ENCODE measurements at places on chromosomes 3 and 15. TPM values are rescaled to one million over a fixed set of nuclear protein-coding genes. Genes with fewer than 3 reads are reported as not detected.

GRCh38 chr3:180017846-180018245, 18.9 kb downstream of the PEX5L start:
- no peaks in the 10 kb centered on the region for H3K36me3 ChIP-seq
- H3K4me1 ChIP-seq = no peaks in the 10 kb centered on the region
- peaks cover 1% of the 10 kb centered on the region for H3K27me3 ChIP-seq
- no peak for DNase-seq
- no peak overlapping the region for H3K27ac ChIP-seq
- H3K4me3 ChIP-seq = no peak overlapping the region

HIGD2B gene
- not detected for total RNA-seq

DNA sequence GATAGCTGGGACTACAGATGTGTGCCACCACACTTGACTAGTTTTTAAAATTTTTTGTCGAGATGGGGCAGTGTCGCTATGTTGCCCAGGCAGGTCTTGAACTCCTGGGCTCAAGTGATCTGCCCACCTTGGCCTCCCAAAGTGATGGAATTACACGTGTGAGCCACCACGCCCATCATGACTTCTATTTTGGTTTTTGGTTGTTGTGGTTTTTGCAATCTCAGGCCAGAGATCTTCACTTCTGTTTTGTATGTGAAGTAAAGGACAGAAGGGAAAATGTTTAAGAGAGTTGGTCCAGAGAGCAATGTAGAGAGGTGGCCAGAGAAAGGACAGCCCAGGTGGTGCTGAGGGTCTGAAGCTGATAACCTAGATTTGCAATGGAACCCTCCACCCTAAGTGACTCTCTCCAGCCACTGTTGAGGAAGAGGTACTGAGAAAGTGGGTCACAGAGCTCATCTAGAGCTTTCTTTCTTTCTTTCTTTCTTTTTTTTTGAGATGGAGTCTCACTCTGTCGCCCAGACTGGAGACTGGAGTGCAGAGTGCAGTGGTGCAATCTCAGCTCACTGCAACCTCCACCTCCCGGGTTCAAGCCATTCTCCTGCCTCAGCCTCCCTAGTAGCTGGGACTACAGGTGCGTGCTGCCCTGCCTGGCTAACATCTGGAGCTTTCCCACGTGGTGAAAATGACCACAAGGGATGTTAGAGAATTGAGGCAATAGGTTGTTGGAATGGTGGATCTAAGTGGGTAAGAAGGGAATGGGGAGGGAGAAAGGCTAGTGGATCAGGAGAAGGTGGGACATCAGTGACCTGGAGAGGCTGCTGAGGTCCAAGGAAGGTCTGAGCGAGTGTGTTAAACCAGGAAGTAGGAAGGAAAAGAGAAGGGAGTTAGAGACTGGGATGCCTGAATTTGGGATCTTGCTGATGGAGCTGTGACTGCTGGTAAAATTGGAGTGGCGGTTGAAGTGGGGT, 22.4 kb upstream of the SEMA4B start:
- peaks cover 22% of the 10 kb centered on the region for H3K27me3 ChIP-seq
- no peak overlapping the region for H3K27ac ChIP-seq
- no peaks in the 10 kb centered on the region for H3K36me3 ChIP-seq
- no peak overlapping the region for H3K4me3 ChIP-seq

GRCh38 chr3:115110830-115111229, 36.3 kb downstream of the ZBTB20 start:
- peaks cover 1% of the 10 kb centered on the region for H3K27me3 ChIP-seq
- no peaks in the 10 kb centered on the region for H3K4me1 ChIP-seq
- no peak for DNase-seq
- H3K4me3 ChIP-seq = no peak overlapping the region
- H3K27ac ChIP-seq = no peak overlapping the region

DNA sequence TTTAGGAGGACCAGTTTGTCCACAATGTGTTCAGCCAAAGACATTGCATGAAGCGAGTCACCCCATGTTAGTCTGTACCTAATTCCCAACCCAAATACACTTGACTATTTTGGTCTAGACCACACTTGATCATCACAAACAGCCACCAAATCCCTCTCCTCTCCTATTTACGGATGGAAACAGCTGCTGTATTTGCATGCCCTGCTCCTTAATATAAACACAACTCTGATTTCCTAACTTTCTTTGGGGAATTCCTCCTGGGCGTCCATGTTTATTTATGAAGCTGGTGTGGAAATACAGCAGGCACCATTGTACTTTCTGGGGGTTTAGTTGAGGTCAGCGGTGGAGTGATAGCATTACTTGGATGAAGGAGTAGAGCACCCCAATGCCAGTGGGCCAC, 235.2 kb downstream of the TLE3 start:
- H3K36me3 ChIP-seq = no peaks in the 10 kb centered on the region
- H3K4me3 ChIP-seq = no peak overlapping the region
- DNase-seq = no peak
- no peak overlapping the region for H3K27ac ChIP-seq

NPAP1 gene
- not detected for total RNA-seq

DNA sequence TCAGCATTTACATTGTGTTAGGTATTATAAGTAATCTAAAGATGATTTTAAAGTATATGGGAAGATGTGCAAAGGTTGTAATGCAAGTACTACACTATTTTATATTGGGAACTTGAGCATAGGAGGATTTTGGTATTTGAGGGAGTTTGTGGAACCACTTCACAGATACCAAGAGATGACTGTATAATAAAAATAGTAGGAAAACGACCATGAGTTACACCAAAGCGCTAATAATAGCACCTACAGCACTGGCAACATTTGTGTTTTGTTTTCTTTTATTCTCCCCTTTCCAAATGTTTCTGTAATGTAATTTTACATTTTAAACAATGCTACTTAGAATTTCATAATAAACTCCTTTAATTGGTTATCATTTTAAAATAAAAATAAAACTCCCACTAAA, 10.5 kb downstream of the CNBP start:
- no peaks in the 10 kb centered on the region for H3K27me3 ChIP-seq
- peaks cover 41% of the 10 kb centered on the region for H3K4me1 ChIP-seq

- no peaks in the 10 kb centered on the region for H3K4me1 ChIP-seq
- peaks cover 39% of the 10 kb centered on the region for H3K27me3 ChIP-seq
- H3K27ac ChIP-seq = no peak overlapping the region
- no peak overlapping the region for H3K4me3 ChIP-seq
- H3K36me3 ChIP-seq = no peaks in the 10 kb centered on the region
- no peak for DNase-seq
These were observed 3.6 kb downstream of the CHDH start for GRCh38 chr3:53842436-53843194.

DNA sequence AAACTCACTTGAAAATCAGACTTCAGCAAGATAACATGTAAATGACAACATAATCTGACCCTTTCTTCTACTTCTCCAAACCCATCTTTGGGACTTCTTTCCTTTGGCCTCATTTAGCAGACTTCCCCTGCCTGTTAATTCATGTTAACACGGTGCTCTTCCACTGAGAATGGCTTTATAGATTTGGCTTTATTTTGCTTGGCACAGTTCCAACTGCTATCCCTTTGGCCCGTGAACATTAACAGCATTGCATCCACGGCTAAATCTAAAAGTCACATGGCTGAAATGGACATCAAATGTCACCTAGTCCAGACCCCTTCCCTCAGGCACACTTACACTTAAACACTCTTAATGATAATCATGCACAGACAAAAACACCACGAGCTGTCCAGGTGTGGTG, 3.8 kb downstream of the ZMAT3 start:
- peaks cover 5% of the 10 kb centered on the region for H3K27me3 ChIP-seq
- DNase-seq = no peak
- H3K36me3 ChIP-seq = peaks cover 52% of the 10 kb centered on the region
- H3K27ac ChIP-seq = no peak overlapping the region
- peaks cover 73% of the 10 kb centered on the region for H3K4me1 ChIP-seq
- no peak overlapping the region for H3K4me3 ChIP-seq

RTP3 gene
- total RNA-seq = not detected

FAM107A gene
- total RNA-seq = 0.17 TPM

DNA sequence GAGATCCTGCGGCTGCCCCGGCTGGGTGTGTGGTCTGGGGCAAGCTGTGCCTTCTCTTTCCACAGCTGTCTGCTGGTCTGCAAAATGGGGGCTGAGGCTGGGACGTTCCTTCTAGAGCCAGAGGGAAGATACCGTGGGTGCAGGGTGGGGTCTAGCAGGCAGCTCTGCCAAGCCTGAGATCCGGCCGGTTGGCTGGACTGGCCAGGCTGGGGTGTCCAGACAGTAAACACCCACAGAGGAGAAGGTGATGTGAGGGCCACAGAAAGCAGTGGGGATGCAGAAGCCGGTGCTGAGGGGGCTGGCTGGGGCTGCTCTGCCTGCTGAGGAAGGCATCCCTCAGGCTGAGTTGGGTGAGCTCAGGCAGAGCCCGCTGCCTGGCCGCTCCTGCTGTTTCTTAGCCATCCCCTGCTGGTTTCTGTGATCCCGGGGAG, 46.1 kb downstream of the FBLN2 start:
- no peaks in the 10 kb centered on the region for H3K27me3 ChIP-seq
- H3K27ac ChIP-seq = no peak overlapping the region
- H3K36me3 ChIP-seq = no peaks in the 10 kb centered on the region
- no peak overlapping the region for H3K4me3 ChIP-seq
- no peak for DNase-seq
- H3K4me1 ChIP-seq = peaks cover 33% of the 10 kb centered on the region

GABRB3 gene
- total RNA-seq = 1.0 TPM

GRCh38 chr3:100978011-100978659, 15.1 kb downstream of the ABI3BP start:
- DNase-seq = peak; percentile 46
- H3K27ac ChIP-seq = 0 out of 2 replicates have a peak overlapping the region, but pooled peaks have one; percentile 38
- no peak overlapping the region for H3K4me3 ChIP-seq
- H3K36me3 ChIP-seq = no peaks in the 10 kb centered on the region
- peaks cover 58% of the 10 kb centered on the region for H3K4me1 ChIP-seq

GOLGA8O gene
- total RNA-seq = not detected

GRCh38 chr3:23824699-23825444, 19.1 kb downstream of the UBE2E1 start:
- no peak overlapping the region for H3K4me3 ChIP-seq
- no peak for DNase-seq
- H3K4me1 ChIP-seq = peaks cover 57% of the 10 kb centered on the region
- H3K27me3 ChIP-seq = no peaks in the 10 kb centered on the region
- no peak overlapping the region for H3K27ac ChIP-seq
- no peaks in the 10 kb centered on the region for H3K36me3 ChIP-seq

- H3K36me3 ChIP-seq = no peaks in the 10 kb centered on the region
- no peak overlapping the region for H3K4me3 ChIP-seq
- H3K27ac ChIP-seq = no peak overlapping the region
- peaks cover 3% of the 10 kb centered on the region for H3K27me3 ChIP-seq
These were observed 657.2 kb downstream of the FHIT start for GRCh38 chr3:60594025-60594424.

DNA sequence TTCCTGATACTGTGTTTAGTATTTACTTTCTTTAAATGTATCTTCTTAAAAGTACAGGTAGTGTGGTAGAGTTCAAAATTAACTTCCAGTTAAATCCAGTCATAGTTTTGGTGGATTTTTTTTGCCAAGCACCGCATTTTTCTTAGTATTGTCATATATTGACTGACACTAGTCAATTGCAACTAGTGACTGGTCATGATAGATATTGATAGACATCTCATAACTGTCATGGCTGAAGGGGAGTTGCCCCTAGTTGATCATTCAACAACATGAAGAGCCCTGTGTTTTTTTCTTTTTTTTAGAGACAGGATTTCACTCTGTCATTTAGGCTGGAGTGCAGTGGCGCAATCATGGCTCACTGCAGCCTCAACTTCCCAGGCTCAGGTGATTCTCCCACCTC, 22.1 kb downstream of the RAB8B start:
- H3K27me3 ChIP-seq = peaks cover 2% of the 10 kb centered on the region
- H3K4me3 ChIP-seq = peak overlapping the region; percentile 68
- peak overlapping the region; percentile 89 for H3K27ac ChIP-seq
- no peak for DNase-seq

DNA sequence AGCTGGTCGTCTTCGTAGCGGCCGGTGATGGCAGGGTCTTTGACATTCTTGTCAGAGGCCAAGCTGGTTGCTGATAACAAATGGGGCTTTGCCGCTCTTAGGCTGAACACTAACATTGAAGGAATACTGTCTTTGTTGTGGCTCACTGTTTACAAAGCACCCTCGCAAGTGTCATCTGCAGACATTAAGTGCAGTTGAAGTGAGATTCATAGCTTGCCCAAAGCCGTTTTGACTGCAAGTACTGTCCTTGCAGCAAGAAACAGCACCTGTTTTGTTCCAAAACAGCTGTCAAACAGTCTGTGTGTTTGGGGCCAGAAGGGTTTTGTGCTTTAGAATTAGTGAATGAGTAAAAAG, 568 bp downstream of the SENP2 start:
- no peak for DNase-seq
- H3K36me3 ChIP-seq = peaks cover 6% of the 10 kb centered on the region
- H3K27me3 ChIP-seq = peaks cover 2% of the 10 kb centered on the region
- peaks cover 26% of the 10 kb centered on the region for H3K4me1 ChIP-seq
- H3K4me3 ChIP-seq = peak overlapping the region; percentile 93

CCDC39 gene
- total RNA-seq = not detected

DNA sequence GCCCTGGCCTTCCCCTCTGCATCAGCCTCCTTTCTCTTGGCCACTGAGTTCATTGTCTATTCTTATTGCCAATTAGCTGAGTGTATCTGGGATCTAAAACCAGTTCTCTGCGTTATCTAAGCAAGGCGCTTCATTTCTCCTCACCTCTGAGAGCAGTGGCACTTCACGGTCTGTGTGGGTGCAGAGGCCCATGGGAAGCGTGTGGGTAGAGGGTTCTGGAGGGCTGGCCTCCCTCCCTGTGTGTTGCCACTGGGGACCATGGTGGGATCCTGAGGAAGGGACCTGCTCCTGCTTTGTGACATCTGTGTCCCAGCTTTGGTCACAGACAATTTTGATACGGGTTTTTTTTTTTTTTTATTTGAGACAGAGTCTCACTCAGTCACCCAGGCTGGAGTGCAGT, 32.7 kb downstream of the EDEM1 start:
- H3K4me1 ChIP-seq = peaks cover 13% of the 10 kb centered on the region
- DNase-seq = no peak
- H3K27ac ChIP-seq = no peak overlapping the region
- H3K4me3 ChIP-seq = no peak overlapping the region
- H3K27me3 ChIP-seq = no peaks in the 10 kb centered on the region

IQCF5 gene
- total RNA-seq = not detected

STARD5 gene
- 3.0 TPM for total RNA-seq

DNA sequence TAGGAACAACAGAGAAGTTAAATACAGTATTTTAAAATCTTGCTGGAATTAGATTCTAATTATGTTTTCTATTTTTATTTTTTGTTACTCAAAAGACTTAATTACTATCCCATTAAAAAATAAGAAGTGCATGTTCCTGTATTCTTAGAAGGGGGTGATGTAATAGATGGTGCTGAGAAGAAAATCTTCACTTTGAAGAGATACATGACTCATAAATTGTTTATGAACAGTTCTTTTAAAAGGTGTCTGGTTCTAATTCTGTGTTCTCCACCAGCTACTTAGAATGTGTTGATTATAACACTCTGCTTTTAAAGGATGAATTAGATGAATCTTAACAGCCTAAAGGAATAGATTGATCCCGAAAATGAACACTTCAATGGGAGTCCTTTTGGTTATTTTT, 8.2 kb downstream of the RCN2 start:
- no peaks in the 10 kb centered on the region for H3K27me3 ChIP-seq
- H3K4me1 ChIP-seq = no peaks in the 10 kb centered on the region
- H3K36me3 ChIP-seq = peaks cover 26% of the 10 kb centered on the region

- H3K27me3 ChIP-seq = no peaks in the 10 kb centered on the region
- peaks cover 27% of the 10 kb centered on the region for H3K4me1 ChIP-seq
- no peak for DNase-seq
- H3K36me3 ChIP-seq = no peaks in the 10 kb centered on the region
These were observed 24.2 kb upstream of the MBNL1 start for GRCh38 chr3:152244517-152244888.

All from HFFc6 (cell line).